Activated CD4-positive, alpha-beta T cell treated with anti-CD3 and anti-CD28 coated beads for 36 hours (primary cell): ENCODE measurements at places on chromosomes 6 and 20. TPM values are rescaled to one million over a fixed set of nuclear protein-coding genes. Genes with fewer than 3 reads are reported as not detected.

- DNase-seq: no peak
These were observed 155.2 kb upstream of the RIN2 start for GRCh38 chr20:19602675-19603375.

- DNase-seq: no peak
These were observed 52.1 kb upstream of the ECI2 start for GRCh38 chr6:4187480-4187879.

DNA sequence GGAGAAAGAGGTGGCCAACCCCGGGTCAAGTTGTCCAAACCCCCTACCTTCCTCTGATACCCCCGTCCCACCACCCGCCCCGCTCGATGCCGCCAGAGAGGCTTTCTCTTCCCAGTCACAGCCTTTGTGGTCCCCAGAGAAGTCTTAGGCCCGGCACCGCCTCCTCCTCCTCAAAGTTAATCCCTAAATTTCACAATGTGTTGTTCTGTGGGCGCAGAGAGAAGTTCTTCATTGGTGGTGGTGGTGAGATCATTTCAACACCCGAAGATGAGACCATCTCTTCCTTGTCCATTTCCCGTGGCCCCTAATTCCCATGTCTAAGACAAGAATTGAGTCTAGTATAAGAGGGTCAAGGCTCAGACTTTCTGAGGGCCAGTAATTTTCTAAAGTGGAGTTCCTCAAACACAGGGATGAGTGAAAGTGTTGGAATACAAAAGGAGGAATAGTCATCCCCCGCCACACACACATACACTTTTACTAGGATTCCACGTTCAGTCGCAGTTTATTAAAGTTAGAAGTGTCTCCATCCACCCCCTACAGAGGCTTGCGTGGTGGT, 10.4 kb downstream of the TRIM31 start:
- peak; percentile 17 for DNase-seq

- DNase-seq: peak; percentile 87
These were observed 471 bp downstream of the EZR start for GRCh38 chr6:158818581-158819212.

DNA sequence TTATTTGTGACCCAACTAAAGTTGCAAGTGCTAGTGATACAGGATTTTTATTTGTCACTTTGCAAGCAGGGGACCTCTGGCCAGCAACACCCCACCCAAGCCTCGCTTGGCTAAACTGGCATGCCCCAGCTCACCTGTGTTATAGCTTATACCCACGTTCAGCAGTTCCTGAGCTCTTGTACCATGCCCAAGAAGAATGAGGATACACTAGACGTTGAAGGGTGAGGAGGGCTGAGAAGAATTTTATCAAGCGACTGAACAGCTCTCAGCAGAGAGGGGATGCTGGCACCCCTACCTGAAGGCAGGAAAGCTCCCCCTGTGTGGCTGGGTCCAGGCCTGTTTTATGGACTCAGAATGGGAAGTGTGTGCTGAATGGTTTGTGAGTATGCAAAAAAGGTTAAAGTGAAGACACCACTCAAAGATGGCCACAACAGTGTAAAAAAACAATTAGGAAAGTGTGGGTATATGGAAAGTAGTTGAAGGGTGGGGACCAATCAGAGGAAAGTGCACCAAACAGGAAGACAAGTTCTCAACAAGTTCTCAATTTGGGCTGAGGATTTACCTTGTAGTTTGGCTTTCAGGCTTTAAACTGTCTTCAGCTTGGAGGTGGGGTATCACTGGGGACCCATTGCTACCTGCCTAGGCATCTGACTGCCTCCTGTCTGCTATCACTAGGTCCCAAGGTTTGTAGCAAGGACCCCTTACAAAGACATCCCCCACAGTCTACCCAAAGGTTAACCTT, 15.0 kb downstream of the BTN2A1 start:
- DNase-seq: no peak

- DNase-seq: no peak
These were observed 35.2 kb upstream of the CLDN20 start for GRCh38 chr6:155228546-155229166.

DNA sequence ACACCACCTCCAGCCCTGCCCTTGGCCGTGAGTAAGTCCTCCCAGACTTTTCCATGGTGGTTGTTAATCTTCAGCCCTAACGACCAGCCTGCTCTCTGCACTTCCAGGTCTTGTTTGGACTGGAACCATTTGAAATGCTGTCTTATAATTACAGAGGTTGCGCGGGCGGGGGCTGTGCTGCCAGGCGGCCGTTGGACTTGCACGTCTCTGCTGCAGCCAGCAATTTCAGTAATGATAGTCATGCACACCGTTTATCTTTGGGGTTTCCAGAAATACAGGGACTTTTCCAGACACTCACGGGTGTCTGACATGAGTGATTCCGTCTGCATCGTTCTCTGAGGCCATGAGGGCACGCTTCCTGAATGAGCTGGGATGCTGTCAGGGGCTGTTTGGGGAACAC, 118.2 kb downstream of the BMP7 start:
- no peak for DNase-seq

DNA sequence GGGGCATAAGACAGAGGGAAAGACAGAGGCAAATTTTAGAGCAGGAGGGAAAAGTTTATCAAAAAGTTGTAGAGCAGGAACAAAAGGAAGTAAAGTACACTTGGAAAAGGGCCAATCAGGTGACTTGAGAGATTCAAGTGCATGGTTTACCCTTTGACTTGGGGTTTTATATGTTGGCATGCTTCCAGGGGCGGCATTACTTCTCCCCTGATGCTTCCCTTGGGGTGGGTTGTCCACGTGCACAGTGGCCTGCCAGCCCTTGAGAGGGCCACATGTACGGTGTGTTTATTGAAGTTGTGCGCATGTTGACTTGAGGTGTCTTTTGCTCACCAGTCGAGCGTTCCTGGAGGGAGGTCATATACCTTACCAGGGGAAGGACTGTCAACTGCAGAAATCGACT, 259.5 kb upstream of the JARID2 start:
- no peak for DNase-seq

- DNase-seq: no peak
These were observed 61.1 kb downstream of the TBC1D7 start for GRCh38 chr6:13267142-13267651.

DNA sequence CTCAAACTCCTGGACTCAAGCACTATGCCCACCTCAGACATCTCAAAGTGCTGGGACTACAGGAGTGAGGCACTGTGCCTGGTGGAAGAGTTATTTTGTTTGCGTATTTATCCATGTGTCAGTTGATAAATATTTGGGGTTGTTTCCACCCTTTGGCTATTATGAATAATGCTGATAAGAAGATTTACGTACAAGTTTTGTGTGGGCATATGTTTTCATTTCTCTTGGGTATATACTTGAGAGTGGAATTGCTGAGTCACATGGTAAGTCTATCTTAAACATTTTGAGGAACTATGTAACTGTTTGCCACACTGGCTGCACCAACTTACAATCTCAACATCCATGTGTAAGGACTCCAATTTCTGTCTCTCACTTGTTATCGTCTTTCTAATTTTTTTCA, 200.3 kb downstream of the RNGTT start:
- no peak for DNase-seq

DNA sequence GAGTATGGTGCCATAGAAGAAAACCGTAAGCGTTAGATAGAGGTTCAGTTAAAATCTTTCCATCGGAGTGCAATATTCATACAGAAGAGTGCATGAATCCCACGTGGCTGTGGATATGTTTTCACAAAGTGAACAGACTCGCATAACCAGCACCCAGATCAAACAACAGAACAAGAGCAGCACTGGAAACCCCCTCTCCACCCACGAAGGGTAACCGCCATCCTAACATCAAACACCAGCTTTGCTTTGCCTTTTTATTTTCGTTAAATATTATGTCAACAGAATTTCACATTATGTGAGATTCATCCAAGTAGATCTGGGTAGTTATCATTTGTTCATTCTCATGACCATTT, 4.7 kb downstream of the GTSF1L start:
- DNase-seq: peak; percentile 69

PARD6B gene
- 4.9 TPM for total RNA-seq

ALDH8A1 gene
- total RNA-seq: 0.67 TPM
